Mesothelial cell of epicardium (in vitro differentiated cells): ENCODE measurements at places on chromosomes 16 and 17. TPM values are rescaled to one million over a fixed set of nuclear protein-coding genes. Genes with fewer than 3 reads are reported as not detected.

CBX2 gene
- total RNA-seq, result 47.1 to 49.7 TPM (median 48.6 TPM) in 3 replicates

KRT40 gene
- 0.16 TPM in 1 of 3 replicates, not detected in the others for total RNA-seq

LPO gene
- total RNA-seq, result 0.16 to 0.29 TPM (median 0.27 TPM) in 3 replicates

CA7 gene
- total RNA-seq, result not detected in 3 replicates

SLC38A8 gene
- not detected in 3 replicates for total RNA-seq

COTL1 gene
- 106 to 116 TPM (median 106 TPM) in 3 replicates for total RNA-seq

BMERB1 gene
- total RNA-seq, result 2.9 to 3.9 TPM (median 3.1 TPM) in 3 replicates

ABR gene
- total RNA-seq, result 63.9 to 70.1 TPM (median 69.3 TPM) in 3 replicates

MRM1 gene
- 5.1 to 5.6 TPM (median 5.4 TPM) in 3 replicates for total RNA-seq

STAT3 gene
- 118 to 129 TPM (median 119 TPM) in 3 replicates for total RNA-seq

TAC4 gene
- total RNA-seq, result not detected in 3 replicates

PMFBP1 gene
- 3.7 to 5.7 TPM (median 4.9 TPM) in 3 replicates for total RNA-seq

ATP1B2 gene
- total RNA-seq, result 9.6 to 10.5 TPM (median 10.2 TPM) in 3 replicates

DNA sequence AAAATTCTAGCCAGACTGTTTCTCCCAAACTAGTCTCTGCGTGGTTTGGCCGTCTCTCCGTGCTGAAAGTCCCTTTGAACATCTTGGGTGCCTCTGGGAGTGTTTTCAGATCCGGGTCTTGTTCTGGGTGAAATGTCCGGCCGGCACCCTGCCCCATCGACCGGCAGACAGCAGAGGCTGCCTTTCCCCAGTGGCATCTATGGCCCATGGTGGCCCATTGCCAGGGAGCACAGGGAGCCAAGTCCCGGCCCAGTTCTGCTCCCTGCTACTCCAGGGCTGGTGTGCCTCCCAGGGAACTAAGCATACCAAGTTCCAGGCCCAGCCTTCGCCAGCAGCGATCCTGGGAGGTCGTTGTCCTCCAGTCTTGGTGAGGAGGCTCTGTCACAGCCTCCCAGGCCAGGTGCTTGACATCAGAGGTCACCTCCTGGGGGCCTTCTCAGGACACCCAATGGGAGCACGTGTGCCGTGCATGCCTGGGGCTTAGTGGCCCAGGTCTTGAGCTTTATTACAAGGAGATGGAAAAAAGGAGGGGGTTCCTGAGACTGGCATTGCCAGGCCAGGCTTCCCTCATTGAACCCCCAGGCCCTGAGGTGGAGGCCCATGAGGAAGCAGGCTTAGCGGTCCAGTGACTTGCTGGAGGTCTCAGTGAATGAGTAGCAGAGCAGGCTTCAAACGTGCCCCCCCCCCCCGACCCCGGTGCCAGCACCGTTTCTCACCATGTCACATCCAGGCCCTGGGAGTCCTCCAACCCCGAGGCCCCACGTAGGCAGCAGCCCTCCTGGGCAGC lies 54.0 kb downstream of the PGS1 start:
- no peak for DNase-seq

DNA sequence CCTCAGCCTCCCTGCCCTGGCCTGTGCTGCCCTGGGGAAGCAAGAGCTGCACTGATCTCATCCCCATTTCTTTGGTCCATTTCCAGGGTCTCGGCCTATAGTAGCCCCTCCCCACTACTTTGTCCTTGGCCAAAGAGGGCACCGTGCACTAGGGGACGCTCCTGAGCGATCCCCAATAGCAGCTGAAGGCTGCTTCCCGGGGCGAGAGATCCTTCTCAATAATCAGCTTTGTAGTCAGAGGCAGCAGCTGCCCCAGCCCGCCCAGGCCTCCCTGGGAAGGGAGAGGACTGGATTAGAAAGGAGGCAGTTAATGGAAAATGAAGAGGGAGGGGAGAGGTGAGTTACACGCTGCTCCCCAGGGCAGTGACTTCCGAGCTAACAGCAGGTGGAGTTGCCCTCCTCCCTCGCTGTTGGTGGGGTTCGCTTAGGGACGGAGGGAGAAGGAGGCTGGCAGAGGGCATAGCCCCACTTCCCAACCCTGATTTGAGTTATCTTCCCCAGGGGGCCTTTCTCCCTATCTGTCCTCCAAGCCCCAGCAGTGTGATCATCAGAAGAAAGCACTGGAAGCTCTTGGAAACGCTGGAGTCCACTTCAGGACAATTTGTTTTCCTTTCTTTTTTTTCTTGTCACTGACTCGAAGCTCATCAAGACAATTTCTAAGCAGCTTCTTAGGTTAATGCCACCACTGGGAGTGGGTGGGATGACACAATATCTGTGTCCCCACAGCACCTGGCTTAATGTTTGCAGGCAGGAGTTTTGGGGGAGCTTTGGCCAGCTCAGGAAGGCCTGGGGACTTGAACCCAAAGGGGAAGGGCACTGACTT lies 2.6 kb downstream of the MXRA7 start:
- DNase-seq, result no peak

DNA sequence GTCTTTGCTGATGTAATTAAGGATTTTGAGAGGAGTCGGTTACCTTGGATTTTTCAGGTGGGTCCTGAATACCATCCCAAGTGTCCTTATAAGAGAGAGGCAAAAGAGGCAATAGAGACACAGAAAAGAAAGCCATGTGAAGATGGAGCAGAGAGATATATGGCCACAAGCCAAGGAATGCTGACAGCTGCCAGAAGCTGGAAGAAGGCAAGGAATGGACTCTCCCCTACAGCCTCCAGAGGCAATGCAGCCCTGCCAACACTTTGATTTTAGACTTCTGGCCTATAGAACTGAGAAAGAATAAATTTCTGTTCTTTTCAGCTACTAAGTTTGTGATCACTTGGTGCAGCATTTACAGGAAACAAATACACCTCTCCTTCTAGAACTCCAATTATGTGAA lies 8.2 kb upstream of the RNFT1 start:
- DNase-seq, result no peak

DNA sequence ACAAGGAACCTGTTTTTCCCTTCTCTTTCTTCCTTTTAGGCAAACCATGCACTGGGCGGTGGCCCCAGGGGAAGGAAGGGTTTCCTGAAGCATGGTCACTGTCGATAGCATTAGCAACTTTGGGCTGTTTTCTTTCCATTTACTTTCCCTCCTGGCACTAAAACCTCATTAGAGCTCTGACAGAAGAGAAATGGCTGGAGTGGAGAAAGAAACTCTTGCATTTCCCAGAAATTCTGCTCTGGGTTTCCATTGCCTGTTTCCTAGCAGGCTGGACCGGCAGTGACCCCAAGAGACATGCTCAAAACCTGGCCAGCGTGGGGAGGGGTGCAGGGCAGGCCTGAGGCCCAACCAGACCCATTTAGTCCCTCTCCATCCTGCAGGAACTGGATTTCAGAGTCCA lies 230.7 kb upstream of the CCL2 start:
- DNase-seq, result no peak

- DNase-seq, result no peak
These were observed 669 bp upstream of the CRISPLD2 start for GRCh38 chr16:84818989-84819643.

GRCh38 chr17:3867106-3867505 lies 21.1 kb upstream of the NCBP3 start:
- no peak for DNase-seq

DNA sequence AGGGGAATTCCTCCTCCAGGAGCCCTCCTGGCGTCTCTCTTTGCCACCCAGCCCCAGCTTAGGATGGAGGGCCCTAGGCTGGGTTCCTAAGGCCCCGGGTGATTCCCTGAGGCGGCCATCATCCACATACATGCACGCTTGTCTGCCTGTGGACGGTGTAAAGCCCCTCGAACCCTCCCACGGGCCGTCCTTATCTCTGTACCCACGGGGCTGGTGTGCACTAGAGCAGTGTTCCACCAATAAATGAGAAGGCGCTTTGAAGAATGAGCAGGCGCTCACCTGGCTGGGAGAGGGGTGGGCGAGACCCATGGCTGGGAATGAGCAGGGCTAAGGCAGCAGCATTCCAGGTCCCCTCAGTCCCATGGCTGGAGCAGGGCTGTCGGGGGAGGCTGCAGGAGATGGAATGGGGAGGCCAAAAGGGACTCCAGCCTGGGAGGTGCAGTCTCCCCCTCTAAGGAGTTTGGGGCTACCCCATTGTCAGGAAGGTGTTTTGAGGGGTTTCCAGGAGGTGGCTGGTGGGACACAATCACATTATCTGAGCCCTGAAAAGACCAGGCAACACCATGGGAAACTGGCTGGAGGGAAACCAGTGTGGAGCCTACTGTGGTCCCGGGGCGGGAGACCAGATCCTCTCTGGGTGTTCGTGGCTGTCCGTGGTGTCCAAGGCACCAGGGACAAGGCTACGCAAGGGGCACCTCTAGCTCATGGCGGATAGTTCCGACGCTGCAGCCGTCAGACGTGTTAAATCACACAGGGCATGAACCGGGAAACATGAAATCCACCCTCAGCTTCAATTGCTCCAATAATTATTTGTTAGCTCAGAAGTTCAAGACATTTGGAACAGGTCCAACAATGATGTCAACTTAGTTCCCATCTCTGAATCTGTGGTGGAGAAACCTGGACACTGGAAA lies 87.5 kb upstream of the DNAH17 start:
- DNase-seq, result no peak

GRCh38 chr17:30199600-30199999 lies 35.9 kb downstream of the SLC6A4 start:
- no peak for DNase-seq

DNA sequence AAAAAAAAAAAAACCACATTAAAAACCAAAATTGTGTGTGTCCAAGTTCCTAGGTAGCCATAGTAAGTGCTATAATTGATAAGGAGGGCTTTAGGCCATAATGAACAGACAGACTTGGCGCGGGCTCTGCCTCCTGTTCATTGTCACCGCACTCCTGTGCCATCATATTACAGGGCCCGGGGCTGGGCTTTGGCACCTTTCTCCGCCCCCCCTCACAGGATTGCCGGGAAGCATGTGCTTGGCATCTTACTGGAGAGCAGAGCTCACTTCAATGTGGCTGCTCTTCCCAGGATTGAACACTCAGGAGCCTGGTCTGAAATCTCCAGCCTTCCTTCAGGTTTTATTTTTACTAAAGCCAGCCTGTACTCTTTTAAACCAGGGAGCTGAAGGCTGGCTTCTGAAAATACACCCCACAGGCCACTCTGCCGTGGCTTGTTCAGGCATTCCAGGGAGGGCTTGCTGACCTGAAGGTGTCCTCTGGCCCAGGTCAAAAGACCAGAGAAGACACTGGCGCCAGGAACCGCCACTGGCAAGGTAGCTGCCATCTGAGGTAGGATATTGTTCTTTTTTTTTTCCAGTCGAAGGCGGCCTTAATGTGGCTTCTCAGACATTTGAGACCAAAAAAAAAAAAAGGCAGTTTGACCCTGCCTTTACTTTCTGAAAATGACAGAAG lies 39.3 kb downstream of the DHRS7B start:
- no peak for DNase-seq

- DNase-seq, result no peak
These were observed 10.9 kb upstream of the MEIOC start for GRCh38 chr17:44645341-44645740.

- no peak for DNase-seq
These were observed 259.7 kb downstream of the SEC14L1 start for GRCh38 chr17:77400445-77400870.

DNA sequence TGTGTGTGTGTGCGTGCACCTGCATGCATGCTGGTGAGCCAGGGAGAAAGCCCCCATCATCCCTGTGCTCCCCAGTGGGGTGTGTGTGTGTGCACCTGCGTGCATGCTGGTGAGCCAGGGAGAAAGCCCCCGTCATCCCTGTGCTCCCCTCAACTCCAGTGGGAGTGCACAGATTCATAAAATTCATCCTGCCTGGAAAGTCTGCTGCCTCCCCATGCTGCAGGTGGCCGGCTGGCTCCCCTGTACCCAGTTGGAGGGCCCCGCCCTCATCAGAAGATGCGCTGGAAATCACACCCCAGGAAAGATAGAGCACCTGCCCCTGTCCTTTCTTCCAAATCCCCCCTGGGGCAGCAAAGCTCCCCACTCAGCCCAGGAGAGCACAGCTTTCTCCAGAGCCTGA lies 84.8 kb upstream of the DOC2B start:
- DNase-seq, result no peak

- DNase-seq, result no peak
These were observed 12.2 kb upstream of the TERF2 start for GRCh38 chr16:69397821-69398521.

- DNase-seq, result no peak
These were observed 4.2 kb downstream of the CLCN7 start for GRCh38 chr16:1470481-1471251.

DNA sequence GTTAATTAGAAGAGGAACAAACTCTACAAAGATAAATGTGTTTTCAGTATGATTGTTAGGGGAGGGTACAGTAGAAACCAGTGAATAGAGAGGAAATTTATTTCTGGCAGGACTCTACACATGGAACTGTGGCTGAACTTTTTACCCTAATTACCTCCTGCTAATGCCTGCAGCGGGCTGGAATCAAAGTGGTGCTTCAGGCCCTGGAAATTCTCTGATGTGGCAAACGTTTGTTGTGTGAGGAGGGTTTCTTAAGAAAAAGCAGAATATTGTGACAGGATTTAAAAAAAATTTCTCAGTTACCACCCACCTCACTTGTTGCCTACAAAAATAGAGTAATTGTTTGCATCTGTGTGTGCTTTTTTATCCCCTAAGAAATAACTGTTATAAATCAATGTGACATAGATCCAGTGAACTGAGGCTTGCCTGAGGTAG lies 154.5 kb downstream of the BCAS3 start:
- no peak for DNase-seq

GRCh38 chr16:83907631-83908250 lies 8.8 kb downstream of the MLYCD start:
- no peak for DNase-seq

DNA sequence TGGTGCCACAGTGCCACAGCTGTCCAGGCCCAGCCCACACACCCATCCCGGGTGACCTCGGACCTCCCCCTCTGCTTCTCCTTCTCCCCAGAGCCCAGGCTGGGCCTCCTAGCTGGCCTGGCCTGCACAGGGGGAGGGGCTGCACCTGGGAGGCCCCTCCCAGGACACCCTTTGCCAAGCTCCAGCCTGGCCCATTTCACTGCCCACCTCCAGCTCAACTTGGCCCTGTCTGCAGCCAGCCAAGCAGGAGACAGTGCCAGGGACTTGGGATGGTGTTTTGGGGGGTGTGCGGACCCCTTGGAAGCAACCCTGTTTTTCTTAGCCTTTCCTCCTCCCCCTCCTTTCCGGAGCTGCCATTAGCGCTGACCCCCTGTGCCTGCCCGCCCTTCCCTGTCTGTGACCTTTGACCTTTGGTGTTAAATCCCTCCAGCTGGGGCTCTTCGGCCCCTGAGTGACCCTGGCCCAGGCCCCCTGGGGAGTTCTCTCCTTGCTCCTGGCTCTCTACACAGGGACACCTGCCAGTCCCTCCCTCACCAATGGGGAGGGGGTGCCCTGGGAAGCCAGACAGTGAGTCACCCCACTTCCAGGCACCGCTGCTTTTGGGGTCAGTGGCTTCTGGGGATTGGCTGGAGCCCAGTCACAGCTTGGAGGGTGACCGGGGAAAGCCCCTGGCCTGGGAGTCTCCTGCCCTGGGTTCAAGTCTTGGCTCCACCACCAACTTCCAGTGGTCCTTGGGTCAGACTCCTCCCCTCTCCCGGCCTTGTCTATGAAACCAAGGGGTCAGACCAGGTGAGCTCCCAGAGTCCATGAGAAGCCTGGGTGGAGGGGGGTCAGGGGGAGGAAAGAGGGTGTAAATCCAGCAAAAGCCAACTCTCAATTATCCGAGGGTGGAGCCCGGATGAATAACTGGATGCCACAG lies 1.9 kb downstream of the GLIS2 start:
- no peak for DNase-seq
